ENCODE measurements at places on chromosomes 2 and 18. TPM values are rescaled to one million over a fixed set of nuclear protein-coding genes. Genes with fewer than 3 reads are reported as not detected.

DNA sequence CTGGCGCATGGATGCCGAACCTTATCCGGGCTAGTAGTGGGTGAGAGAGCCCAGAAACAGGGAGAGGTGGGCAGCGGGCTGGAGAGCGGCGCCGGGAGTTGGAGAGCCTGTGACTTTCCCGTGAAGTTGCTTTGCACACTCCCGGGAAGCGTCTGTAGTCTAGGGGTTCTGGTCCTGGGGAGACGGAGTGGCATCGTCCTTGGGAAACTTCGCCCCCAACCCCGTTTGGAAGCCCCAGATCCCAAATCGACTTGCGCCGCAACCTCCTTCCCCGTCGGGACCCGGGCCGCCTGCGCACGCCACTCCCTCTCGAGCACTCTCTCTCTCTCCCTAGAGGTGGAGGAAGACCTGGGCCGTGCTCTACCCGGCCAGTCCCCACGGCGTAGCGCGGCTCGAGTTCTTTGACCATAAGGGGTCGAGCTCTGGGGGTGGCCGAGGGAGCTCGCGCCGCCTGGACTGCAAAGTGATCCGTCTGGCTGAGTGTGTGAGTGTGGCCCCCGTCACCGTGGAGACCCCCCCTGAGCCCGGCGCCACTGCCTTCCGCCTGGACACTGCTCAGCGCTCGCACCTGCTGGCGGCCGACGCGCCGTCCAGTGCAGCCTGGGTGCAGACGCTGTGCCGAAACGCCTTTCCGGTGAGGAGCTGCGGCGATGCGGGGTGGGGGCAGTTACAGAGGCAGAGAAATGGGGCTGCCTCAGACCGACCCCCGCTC lies 456 bp downstream of the DOK1 start:
- peak; percentile 61 for DNase-seq

- DNase-seq: no peak
Measured at GRCh38 chr2:128585706-128586105, 267.0 kb upstream of the HS6ST1 start.

DNA sequence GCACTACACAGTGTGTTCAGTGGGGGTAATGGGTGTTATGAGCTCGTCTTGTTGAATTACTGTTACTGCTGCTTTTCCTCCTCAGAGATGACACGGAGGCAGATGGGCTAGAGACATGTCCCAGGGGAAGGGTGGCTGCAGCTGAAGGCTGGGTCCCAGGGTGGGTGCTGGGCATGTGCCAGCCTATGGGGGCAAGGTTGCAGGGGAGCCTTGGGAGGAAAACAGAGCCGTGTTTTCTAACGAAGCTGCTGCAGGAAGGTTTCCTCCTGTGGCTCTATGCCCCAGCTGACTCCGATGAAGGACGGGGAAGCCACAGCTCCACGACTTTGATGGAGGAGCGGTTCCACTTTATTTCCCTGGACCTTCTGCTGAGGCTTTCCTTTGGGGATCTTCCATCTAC lies 42.4 kb downstream of the ASB18 start:
- no peak for DNase-seq

GRCh38 chr2:176164611-176165369 lies 7.7 kb downstream of the HOXD3 start:
- no peak for DNase-seq

DNA sequence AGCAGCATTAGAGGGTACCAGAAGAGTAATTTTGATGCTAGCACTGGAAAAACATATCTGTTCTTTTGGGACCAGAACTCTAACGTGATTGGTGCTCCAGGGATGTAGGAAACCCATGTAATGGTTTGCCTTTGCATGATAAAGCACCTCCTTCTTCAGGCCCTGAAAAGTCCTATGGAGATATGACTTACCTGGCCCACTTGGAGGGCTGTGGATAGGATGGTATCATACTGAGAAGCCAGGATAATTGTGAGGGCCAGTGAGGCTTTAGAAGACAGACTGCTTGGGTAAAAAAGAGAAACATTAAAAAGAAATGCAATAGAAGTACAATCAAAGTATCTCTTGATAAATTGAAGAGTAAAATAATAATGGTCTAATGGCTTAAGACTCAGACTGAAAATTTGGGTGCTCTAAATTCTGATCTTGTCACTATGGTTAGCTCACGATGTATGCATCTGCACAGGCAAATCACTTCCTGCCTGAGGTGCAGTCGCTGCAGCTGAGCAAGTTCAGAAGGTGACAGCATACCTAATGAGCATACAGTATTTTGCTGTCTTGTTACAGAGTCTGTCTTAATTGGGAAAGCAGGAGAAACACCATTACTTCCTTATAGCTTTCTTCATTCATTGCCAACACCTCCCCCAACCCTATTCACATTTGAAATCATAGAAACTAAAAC lies 371.5 kb downstream of the NUP35 start:
- DNase-seq: no peak

DNA sequence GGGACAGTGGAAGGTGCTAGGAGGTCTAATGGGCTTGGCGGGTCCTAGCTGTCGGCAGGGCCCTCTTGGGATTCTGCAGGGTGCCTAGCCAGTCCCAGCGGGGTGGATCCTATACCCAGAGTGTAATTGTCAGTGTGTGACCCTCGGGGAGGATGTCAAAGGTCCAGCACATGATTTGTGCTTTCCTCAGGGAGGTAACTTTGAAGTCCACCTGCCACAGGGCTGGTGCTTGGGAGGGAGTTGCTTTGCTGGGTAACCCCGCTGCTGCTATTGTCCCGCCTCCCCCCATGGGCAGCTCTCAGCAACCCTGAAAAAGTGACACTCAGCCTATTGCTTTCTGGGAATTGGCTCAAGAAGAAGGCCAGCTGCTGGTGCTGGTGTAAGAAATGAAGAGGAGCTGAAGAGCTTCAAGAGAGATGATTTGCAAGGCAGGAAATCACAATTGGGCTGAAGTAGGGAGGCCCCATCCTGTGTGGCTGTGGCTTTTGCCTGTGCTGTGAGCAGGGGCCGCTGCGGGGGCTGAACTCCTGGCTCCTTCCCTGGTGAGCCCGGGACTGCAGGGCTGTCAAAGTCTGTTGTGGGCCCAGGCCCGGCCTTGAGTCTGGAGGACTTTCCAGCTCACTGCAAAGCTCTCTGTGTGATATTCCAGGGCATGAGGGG lies 36.4 kb downstream of the EMILIN2 start:
- no peak for DNase-seq

- DNase-seq: no peak
Measured at GRCh38 chr2:46002507-46002883, 294.7 kb upstream of the EPAS1 start.

KYNU gene
- 3.8 TPM for total RNA-seq

Measured in left cardiac atrium (tissue), 4 donors.